GM12878 (cell line): ENCODE measurements at places on chromosomes 4 and X.

DNA sequence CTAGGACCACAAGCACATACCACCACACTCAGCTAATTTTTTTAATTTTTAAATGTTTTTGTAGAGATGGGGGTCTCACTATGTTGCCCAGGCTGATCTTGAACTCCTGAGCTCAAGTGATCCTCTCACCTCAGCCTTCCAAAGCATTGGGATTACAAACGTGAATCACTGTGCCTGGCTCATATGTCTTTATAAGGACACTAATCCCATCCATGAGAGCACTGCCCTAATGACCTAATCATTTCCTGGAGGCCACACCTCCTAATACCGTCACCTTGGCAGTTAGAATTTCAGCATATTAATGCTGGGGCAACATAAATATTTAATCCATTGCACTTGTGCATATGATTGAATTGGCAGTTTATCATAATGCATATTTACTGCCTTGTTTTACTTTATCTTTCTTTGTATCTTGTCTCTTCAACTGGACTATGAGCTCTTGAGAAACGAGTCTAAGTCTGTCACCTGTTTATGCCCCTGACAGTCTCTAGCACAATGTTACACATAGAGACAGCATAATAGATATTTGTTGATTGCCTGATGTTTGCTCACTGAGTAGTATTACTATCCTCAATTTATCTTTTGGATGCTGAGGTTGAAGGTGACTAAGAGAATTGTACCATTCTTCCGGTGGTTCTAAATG lies 172.0 kb downstream of the AASDH start:
- no peak overlapping the region for H3K27ac ChIP-seq
- no peaks in the 10 kb centered on the region for H3K36me3 ChIP-seq
- no peak overlapping the region for H3K4me3 ChIP-seq
- no peak for DNase-seq

- no peak overlapping the region for H3K27ac ChIP-seq
- H3K4me3 ChIP-seq = no peak overlapping the region
- DNase-seq = no peak
- H3K4me1 ChIP-seq = no peaks in the 10 kb centered on the region
- no peaks in the 10 kb centered on the region for H3K27me3 ChIP-seq
These were observed 383.7 kb downstream of the IDS start for GRCh38 chrX:149121206-149121920.

- DNase-seq = no peak
- no peaks in the 10 kb centered on the region for H3K36me3 ChIP-seq
- no peak overlapping the region for H3K27ac ChIP-seq
- H3K4me1 ChIP-seq = no peaks in the 10 kb centered on the region
- no peaks in the 10 kb centered on the region for H3K27me3 ChIP-seq
These were observed 11.9 kb downstream of the SULT1E1 start for GRCh38 chr4:69848028-69848427.

DNA sequence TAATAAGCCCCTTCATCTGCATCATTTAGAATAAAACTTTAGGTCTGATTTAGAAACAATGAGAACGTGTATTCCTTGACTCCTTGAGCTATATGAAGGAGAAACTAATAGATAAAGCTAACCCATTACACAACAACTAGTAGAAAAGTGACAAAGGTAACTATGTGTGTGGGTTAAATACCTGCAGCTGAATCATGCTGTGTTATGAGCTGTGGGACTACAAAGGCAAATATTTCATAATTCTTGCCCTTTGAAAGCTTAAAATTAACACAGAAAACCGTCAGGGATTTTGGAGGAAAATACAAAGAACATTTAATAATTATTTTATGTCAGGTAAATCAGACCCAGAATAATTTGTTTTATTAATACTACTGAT lies 898 bp upstream of the NDP start:
- no peaks in the 10 kb centered on the region for H3K4me1 ChIP-seq
- no peak overlapping the region for H3K27ac ChIP-seq
- H3K27me3 ChIP-seq = no peaks in the 10 kb centered on the region; the same call in 1 of the 2 replicates

DNA sequence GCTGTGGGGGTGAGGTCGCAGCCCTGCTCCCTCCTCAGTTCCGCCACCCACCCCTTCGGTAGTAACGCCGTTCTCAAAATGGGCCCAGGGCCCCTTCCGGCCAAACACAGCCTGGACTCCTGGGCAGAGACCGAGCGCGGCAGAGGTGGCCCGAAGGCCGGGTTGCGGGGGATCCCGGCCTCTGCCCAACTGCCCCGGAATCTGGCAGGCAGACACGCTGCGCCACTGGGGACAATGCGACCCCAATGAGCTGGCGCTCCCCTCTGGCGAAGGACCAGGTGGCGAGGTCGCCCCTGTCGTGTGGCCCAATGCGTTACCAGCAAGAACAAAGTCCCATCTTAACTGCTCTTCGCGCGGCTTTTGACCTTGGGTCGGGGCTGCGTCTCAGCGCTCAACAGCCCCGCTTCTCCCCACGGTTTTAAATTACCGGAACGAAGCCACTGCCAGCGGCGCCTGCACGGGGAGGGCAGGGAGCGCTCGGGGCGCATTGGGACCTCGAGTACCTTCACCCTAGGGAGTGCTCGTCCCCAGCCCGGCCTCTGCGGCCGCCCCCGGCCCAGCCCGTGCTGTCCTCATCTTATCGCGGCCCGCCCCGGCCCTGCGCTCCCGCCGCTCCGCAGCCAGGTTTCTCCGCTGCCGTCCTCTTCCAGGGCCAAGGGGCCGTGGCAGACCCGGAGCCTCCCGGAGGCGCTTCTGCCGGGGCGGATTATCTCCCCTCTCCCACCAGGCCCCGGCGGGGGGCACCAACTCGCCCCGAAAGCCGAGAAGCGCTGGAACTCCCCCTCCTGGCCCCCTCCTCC lies 22.2 kb upstream of the HMX1 start:
- DNase-seq = no peak
- H3K36me3 ChIP-seq = no peaks in the 10 kb centered on the region
- H3K27ac ChIP-seq = no peak overlapping the region
- H3K4me3 ChIP-seq = no peak overlapping the region
- no peaks in the 10 kb centered on the region for H3K4me1 ChIP-seq

GRCh38 chr4:166230841-166231240 lies 357.8 kb downstream of the TLL1 start:
- H3K4me3 ChIP-seq = no peak overlapping the region
- no peak for DNase-seq
- H3K27me3 ChIP-seq = no peaks in the 10 kb centered on the region
- H3K4me1 ChIP-seq = no peaks in the 10 kb centered on the region

DNA sequence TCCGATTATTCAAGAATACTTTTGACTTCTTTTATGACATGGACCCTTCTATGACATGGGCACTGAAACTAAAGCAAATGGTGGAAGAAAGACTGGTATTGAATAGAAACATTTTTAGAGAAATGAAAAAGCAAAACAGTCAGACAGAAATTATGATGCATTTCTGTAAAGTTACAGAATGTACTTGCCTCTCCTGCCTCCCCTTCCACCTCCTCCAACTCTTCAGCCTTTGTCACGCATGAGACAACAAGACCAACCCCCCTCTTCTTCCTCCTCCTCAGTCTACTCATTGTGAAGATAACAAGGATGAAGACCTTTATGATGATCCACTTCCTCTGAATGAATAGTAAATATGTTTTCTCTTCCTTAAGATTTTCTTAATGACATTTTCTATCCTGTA lies 46.3 kb upstream of the HUWE1 start:
- no peaks in the 10 kb centered on the region for H3K36me3 ChIP-seq
- no peak for DNase-seq
- H3K27me3 ChIP-seq = no peaks in the 10 kb centered on the region
- H3K4me3 ChIP-seq = no peak overlapping the region
- H3K27ac ChIP-seq = peak overlapping the region; percentile 66
- H3K4me1 ChIP-seq = peaks cover 5% of the 10 kb centered on the region

DNA sequence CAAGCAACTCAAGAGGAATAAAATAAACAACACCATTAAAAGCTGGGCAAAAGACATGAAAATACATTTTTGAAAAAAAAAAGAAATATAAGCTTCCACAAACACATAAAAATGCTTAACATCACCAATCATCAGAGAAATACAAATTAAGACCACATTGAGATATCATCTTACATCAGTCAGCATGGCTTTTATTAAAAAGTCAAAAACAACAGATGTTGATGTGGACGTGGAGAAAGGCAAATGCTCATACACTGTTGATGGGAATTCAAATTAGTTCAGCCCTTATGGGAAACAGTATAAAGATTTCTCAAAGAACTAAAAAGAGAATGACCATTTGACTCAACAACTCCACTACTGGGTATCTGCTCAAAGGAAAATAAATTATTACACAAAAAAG lies 59.6 kb downstream of the STK32B start:
- no peak overlapping the region for H3K4me3 ChIP-seq
- H3K36me3 ChIP-seq = no peaks in the 10 kb centered on the region
- DNase-seq = no peak
- H3K27me3 ChIP-seq = no peaks in the 10 kb centered on the region

- DNase-seq = no peak
- no peaks in the 10 kb centered on the region for H3K36me3 ChIP-seq
- no peak overlapping the region for H3K27ac ChIP-seq
- no peaks in the 10 kb centered on the region for H3K27me3 ChIP-seq
- no peaks in the 10 kb centered on the region for H3K4me1 ChIP-seq
These were observed 12.2 kb upstream of the CLGN start for GRCh38 chr4:140439644-140440142.

GRCh38 chrX:427812-428725 lies 41.4 kb upstream of the PPP2R3B start:
- no peaks in the 10 kb centered on the region for H3K27me3 ChIP-seq
- no peak for DNase-seq
- H3K4me3 ChIP-seq = no peak overlapping the region
- H3K27ac ChIP-seq = no peak overlapping the region
- H3K4me1 ChIP-seq = no peaks in the 10 kb centered on the region

DNA sequence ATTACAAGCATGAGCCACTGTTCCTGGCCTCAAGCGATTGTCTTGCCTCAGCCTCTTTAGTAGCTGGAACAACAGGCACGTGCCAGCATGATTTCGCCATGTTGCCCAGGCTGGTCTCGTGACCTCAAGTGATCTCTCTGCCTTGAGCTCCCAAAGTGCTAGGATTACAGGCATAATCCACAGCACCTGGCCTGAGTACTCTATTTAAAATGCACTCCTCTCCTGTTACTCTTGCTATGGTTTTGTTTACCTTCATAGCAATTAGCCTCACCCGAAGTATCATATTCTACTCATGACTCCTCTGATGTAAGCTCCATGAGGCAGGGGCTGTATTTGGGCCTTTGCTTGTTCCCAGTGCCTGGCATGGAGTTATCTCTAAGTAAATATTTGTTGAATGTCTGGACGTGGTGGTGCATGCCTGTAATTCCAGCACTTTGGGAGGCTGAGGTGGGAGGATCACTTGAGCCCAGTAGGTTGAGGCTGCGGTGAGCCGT lies 92.5 kb upstream of the SLC34A2 start:
- no peaks in the 10 kb centered on the region for H3K36me3 ChIP-seq
- no peaks in the 10 kb centered on the region for H3K4me1 ChIP-seq
- no peak overlapping the region for H3K27ac ChIP-seq

DNA sequence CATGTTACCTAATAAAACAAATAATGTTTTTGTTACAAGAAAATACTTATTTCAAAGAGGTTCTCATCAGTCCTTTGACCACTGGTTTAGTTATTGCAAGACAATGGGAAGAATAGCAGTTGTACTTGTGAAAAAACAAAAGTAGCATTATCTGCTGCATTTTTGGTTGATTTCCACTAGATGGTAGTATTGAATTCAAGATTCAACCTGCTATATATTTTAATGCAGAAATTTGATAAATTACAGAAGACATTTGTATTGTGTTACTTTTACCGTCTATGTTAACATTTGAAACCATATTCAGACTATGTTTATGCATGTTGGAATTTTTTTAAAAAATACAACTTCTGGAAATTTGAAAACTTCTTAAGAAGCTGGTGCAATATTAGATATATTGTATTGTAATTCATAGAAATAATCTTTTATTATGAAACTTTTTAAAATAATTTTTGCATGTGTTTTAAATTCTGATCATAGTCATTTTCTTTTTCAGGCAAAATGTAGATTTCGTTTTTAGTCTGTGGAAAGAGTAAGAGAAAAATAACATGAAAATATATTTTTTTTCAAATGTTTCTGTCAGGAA lies 56.4 kb downstream of the SPCS3 start:
- H3K4me3 ChIP-seq = no peak overlapping the region
- no peaks in the 10 kb centered on the region for H3K4me1 ChIP-seq

- no peaks in the 10 kb centered on the region for H3K36me3 ChIP-seq
- H3K27me3 ChIP-seq = no peaks in the 10 kb centered on the region
- peaks cover 8% of the 10 kb centered on the region for H3K4me1 ChIP-seq
- H3K4me3 ChIP-seq = no peak overlapping the region
These were observed 33.3 kb upstream of the RBBP7 start for GRCh38 chrX:16903274-16904022.

DNA sequence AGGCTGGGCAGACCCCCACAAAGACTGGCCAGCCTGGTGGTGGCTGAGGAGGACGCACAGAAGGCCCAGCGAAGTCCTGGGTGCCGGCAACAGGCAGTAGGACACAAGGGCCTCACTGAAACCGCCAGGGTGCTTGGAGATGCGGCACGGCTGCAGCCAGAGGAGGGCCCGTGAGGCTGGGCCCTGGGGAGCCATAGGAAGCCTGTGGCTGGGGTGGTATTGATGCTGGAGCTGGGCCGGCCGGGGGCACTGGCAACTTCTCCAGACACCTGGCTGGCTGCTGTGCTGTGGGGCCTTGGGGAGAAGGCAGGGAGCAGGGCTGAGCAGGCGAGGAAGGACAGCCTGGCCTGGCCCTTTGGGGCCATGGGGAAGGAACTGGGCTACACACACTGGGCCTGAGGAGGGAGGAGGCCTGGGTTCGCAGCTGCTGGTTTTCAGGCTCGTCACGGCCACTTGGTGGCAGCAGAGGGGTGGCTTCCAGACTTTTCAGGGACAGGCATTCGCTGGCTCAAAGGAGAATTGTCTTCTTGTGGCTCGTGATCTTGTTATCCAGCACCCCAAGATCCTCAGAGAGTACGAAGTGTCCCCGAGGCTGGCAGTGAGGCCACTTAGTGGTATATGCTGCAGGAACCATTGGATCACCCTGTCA lies 37.2 kb downstream of the ATP2B3 start:
- no peak overlapping the region for H3K27ac ChIP-seq
- H3K4me3 ChIP-seq = no peak overlapping the region
- no peak for DNase-seq
- no peaks in the 10 kb centered on the region for H3K4me1 ChIP-seq
- H3K27me3 ChIP-seq = no peaks in the 10 kb centered on the region
- no peaks in the 10 kb centered on the region for H3K36me3 ChIP-seq
